ENCODE measurements at places on chromosomes 13 and 19.

- DNase-seq = no peak
Measured at GRCh38 chr13:19156013-19156825, 25.4 kb downstream of the TUBA3C start.

DNA sequence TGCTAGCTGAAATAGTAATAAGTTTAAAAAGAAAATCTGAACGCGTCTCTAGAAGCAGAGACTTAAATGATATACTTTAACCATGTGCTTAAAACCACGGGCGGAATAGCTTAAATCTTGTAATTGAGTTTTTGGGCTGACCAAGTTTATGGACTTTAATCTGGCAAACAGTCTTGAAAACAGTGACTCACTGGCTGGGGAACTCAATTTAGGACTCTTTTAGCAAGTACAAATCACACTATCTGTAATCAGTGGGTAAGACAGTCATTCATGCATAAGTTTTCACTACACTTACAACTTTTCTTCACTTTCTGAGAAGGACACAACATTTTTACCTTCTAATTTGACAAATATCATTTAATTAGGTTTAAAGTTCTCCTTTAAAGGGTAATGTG is 26.8 kb downstream of the ZNF627 start:
- peak; percentile 76 for DNase-seq

DNA sequence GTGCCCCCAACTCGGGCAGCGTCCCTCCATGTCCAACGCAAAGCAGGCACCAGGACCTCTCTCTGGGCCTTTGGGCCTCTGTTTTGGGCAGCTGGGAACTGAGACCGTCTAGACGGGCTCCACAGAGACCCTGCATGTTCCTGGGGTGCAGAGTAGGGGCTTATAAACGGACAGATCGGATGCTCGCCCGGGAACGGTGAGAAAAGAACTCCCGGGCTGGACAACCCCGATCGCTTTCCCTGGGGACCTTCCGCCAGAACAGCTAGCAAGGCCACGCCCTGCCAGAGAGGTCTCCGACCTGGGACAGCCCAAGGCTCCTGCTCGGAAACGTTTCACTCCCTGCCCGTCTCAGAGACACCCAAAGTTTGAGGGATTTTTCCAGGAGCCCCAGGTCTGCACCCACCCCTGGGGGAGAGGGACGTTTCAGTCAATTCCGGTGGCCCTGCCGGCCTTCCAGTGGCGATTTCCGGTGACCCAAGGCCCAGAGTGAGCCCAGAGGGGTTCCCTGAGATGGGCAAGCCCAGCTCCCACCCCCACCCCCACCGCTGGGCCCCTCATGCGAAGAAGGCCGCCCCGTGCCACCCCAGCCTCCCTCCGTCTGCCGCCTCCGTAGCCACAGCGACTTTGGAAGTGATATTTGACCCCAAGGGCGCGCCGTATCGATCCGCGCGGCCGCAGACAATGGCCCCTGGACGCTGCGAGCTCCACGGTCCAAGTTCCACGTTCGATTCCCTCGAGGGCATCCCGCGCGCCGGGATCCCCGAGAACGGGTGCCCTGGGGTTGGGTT is 1.7 kb downstream of the NR2F6 start:
- DNase-seq = peak; percentile 58

DNA sequence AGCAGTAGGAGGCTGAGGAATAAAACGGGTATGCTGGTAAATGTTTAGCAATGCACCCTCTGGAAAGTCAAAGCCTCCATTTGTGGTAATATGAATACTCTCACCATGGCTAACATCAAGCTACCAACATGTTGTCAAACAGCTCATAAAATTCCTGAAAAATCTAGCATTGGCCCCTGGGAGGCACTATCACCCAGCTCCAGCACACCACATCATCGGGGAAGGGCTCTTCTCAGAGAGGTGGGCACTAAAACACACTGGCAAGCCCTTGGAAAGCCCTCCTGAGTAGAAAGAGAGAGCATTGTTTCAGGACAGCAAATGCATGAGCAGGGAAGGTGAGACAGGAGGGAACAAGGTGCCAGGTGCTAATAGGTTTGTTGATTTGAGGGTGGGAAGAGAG is 53.9 kb upstream of the FLT1 start:
- DNase-seq = no peak

DNA sequence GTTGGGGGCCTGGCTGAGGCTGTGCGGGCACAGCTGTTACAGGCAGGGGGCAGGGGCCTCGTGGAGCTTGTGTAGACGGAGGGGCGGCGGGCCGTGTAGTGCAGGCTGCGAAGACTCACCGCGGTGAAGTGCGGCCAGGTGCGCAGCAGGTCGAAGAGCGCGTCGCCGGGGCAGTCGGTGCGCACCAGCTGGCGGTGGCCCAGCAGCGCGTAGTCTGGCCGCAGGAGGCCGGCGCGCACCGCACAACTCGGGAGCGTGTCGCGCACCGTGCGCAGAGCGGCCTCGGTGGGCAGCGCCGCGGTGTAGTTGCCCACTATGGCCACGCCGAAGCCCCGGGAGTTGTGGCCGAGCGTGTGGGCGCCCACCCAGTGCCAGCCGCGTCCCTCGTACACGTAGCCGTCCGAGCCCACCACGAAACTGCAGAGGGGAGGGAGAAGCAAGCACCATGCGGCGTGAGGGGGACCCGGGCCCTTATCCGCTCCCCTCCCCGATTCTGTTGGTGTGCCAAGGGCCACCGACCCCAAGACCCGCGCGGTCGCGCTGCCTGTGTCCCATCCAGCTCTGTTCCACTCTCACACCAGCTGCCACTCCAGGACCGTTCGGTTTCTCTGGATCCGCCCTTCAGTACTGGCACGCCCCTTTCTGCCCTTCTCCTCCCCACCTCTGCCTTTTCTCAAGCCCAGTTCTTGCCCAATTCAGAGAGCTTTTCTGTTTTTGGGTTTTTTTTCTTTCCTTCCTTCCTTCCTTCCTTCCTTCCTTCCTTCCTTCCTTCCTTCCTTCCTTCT is 5.4 kb upstream of the RASAL3 start:
- no peak for DNase-seq

DNA sequence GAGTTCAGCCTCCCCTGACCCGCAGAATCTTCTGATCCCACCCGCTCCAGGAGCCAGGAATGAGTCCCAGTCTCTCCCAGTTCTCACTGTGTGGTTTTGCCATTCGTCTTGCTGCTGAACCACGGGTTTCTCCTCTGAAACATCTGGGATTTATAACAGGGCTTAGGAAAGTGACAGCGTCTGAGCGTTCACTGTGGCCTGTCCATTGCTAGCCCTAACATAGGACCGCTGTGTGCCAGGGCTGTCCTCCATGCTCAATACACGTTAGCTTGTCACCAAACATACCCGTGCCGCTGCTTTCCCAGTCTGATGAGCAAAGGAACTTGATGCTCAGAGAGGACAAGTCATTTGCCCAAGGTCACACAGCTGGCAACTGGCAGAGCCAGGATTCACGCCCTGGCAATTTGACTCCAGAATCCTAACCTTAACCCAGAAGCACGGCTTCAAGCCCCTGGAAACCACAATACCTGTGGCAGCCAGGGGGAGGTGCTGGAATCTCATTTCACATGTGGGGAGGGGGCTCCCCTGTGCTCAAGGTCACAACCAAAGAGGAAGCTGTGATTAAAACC is 1.1 kb upstream of the APOE start:
- DNase-seq = no peak

- no peak for DNase-seq
Measured at GRCh38 chr19:7748756-7749155, 1.4 kb upstream of the CD209 start.

DNA sequence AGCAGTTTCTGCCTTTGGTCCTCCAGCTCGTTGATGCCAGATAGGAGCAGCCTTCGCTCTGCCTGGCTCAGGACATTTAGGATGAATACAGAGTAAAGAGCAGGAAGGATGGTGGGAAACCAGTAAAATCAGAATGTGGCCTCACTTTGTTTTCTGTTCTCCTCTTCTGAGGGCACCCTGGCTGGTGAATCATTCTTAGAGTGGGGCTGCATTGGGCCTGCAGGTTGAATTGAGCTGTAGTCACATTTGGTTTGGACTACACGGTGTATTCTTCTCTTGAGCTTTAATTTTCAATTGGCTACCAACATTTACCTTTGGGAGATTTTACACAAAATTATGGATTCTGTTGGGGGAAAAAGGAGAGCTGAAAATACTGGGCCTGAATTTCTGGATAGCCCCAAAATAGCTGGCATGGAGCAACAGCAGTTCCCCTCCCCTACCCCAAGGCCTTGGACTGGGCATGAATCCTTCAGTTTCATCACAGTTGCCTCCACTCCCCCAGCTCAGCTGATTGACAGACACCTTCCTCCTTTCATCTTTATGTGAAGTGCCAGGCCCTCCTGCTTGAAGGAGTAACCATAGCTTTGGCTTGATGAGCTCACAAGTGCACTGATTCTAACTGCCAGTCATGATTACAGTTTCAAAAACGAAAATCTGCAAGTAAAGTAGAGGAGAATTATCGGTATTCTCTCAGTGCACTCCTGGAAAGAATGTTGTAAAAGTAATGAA is 24.3 kb downstream of the ERCC5 start:
- peak; percentile 19 for DNase-seq

DNA sequence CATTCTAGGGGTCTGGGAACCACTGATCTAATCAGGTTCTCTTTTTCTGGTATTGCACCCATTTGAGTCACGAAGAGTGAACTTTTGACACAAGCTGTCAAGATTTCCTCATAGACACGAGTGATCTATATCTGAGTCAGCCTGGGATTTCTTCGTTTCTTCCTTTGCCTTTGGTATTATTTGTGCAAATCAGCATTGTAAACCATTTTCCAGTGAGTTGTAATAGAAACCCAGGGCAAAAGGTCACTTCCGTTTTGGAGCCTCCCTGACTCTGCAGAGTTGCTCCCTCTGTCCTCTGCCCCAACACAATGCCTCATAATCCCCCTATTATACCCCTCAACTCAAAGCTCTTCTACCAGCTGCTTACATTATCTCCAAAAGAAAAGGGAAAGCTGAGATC is 615.1 kb downstream of the EFNB2 start:
- DNase-seq = no peak

- no peak for DNase-seq
Measured at GRCh38 chr13:75416327-75417011, 65.5 kb downstream of the TBC1D4 start.

GRCh38 chr19:49387936-49388372 is at the start of gene KASH5:
Gene KASH5, plus strand, starts transcription at chr19:49388249. Its CDS starts 2,635 bp downstream, at chr19:49390884.
- DNase-seq = peak; percentile 16

DNA sequence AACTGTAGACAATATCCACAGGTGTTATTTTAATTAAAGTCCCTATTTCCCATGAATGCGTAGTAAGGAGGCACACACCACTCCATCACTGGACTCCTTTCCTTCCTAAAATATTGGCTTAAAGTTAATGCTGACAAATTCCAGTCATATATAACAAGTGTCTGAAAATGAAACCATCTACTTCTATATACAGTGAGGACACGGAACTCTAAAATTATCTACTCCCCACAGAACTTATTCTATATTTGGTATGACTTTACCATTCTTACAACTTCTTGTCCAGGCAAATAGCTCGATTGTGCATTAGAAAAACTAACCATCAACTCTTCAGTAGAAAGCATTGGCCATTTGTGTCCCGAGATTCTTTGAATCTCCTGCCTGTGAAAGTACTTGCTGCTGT is 1560.2 kb downstream of the EFNB2 start:
- no peak for DNase-seq

GRCh38 chr19:343941-344624 is 513 bp downstream of the MIER2 start:
- DNase-seq = peak; percentile 57

DNA sequence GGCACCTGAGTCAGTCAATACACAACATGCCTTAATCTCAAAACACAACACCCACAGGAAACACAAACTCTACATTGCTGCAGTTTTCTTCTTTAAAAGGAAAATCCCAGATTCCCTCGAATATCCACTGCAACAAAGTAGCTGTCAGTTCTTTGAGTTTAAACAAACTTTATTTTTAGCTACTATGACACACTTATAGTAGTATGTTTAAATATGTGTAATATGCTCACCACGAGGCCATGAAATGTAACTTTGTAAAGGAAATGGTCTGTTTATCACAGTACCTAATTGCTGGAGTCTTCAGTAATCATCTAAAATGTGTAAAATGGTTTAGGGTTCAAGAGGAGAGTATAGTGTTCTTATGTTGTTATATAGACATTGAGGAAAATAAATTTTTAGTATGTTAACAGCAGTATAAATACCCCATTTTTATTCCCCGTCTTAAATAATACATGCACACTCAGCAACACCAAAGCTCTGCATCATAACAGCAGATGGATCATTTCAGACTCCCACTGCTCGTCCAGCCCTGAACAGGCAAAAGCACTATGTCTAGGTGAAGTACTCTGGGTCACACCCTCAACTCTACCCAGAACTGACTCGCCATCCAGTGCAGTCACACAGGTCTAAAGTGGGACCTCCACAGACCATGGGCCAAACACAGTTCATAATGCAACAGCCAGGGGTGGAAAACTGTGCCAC is 20.6 kb downstream of the TUBGCP3 start:
- DNase-seq = no peak

- no peak for DNase-seq
Measured at GRCh38 chr13:109401307-109401706, 385.1 kb downstream of the IRS2 start.

- no peak for DNase-seq
Measured at GRCh38 chr13:102275969-102276368, 125.9 kb downstream of the FGF14 start.

- no peak for DNase-seq
Measured at GRCh38 chr19:31233295-31233800, 115.9 kb downstream of the TSHZ3 start.

GRCh38 chr19:55463583-55464031 is 944 bp downstream of the C19orf85 start:
- DNase-seq = no peak

- DNase-seq = no peak
Measured at GRCh38 chr19:13356185-13356584, 150.1 kb downstream of the CACNA1A start.

- DNase-seq = no peak
Measured at GRCh38 chr13:111936267-111936925, 130.6 kb upstream of the SOX1 start.

GRCh38 chr13:28056970-28057712 is 43.2 kb downstream of the FLT3 start:
- DNase-seq = no peak

DNA sequence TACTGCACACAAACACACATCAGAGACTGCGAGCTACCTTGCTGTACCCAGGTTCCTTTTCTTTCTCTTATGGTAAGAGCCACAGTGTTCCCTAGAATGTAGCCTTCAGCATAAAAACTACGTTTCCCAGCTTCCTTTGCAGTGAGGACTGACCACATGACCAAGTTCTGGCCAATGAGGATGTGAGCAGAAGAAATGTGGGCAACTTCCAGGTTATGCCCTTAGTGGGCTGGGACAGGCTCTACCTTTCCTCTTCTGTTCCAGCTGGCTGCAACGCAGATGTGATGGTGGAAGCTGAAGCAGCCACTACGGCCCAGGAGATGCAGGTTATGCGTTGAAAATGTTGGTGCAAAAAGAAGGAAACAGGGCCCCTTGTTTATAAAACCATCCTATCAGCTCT is 27.5 kb downstream of the VRK3 start:
- peak; percentile 17 for DNase-seq

- no peak for DNase-seq
Measured at GRCh38 chr13:19861762-19862161, 1.7 kb downstream of the ZMYM5 start.

DNA sequence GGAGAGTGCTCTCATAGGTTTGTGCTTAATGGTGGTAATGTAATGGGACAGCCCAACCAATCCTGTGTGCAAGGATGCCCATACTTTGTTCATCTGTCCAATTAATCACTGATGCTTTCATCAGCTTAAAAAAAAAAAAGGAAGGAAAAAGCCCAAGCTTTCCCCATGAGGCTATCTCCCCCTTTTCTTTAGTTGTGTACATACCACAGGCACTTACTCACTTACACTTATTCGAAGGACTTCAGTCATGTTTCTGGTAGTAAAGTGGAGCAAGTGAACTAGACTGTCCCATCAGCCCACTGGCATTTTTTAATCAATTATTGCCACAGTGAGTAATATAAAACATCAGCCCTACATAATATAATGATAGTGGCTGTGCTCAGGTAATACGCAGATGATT is 183.5 kb upstream of the UFM1 start:
- peak; percentile 29 for DNase-seq

Measured in astrocyte of the hippocampus (primary cell).